ENCODE measurements at places on chromosomes 1 and 21. TPM values are rescaled to one million over a fixed set of nuclear protein-coding genes. Genes with fewer than 3 reads are reported as not detected.

C8A gene
- not detected for total RNA-seq

TMEM240 gene
- total RNA-seq = 1.00 TPM

HMGCS2 gene
- total RNA-seq = not detected

MMP23B gene
- total RNA-seq = 126 TPM

All from natural killer cell (primary cell).